ENCODE measurements at places on chromosomes 16 and 17.

DNA sequence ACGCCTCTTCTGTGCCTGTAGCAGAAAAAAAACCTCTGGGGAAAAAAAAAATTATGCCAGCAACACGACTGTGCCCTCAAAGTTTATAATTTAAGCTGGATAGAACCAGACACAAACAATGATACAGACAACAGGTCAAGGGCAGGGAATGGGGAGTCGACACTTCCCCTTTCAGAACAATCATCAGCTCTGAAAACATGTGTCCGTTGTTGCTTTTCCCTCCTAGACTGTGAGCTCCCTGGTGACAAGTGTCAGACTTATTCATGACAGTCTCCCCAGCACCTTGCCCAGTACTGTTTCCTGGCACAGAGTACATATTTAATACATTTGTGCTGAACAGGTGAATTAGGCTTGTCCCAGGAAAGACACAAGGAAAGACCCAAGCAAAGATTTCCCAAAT lies 178.3 kb downstream of the SOX9 start:
- no peak for DNase-seq

DNA sequence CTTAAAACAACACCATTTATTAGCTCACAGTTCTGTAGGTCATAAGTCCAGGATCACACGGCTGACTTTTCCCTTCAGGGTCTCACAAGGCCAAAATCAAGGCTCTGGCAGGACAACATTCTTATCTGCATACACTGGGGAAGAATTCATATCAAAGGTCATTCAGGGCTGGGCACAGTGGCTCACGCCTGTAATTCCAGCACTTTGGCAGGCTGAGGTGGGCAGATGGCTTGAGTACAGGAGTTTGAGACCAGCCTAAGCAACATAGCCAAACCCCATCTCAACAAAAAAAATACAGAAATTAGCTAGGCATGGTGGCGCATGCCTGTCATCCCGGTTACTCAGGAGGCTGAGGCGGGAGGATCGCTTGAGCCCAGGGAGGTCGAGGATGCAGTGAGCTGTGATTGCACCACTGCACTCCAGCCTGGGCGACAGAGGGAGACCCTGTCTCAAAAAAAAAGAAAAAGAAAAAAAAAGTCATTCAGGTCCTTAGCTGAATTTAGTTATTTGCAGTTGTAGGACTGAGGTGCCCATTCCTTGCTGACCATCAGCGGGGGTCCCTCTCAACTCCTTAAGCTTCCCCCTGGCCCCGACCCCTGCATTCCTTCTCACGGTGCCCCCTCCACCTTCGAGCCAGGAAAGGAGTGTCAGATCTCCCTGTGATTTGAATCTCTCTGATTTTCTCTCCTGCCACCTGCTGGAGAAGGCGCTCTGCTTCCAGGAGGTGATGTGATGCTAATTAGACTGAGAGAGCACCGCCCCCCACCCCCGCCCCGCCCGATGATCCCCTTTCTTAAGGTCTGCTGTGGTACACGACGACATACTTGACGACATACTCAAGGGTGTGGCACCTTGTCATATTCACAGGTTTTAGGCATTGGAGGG lies 91.8 kb upstream of the CLEC18A start:
- no peak for DNase-seq

- DNase-seq: no peak
Observed at GRCh38 chr17:42660692-42661345, 1.7 kb downstream of the TUBG2 start.

DNA sequence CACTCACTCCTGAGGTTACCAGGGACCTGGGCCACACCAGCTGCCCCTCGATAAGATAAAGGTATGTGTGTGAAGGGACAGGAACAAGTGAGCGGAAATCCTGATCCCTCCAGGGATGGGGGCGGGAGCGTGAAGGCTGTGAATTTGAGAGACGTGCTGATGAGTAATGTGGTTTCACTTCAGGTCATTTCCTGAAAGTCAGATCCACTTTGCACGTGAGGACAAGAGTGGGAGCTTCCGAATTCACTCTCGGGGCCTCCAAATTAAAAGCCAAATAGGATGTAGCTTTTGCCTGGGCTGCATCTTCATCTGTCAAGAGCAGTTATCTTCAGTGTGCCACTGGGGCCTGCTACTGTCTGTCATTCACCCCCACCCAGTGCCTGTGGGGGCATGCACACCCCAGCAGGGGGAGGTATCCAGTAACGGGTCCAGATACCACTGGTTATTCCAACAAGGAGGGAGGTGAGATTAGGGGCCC lies 87.4 kb upstream of the LHX1 start:
- no peak for DNase-seq

- DNase-seq: no peak
Observed at GRCh38 chr16:88617268-88618031, 20.9 kb upstream of the IL17C start.

DNA sequence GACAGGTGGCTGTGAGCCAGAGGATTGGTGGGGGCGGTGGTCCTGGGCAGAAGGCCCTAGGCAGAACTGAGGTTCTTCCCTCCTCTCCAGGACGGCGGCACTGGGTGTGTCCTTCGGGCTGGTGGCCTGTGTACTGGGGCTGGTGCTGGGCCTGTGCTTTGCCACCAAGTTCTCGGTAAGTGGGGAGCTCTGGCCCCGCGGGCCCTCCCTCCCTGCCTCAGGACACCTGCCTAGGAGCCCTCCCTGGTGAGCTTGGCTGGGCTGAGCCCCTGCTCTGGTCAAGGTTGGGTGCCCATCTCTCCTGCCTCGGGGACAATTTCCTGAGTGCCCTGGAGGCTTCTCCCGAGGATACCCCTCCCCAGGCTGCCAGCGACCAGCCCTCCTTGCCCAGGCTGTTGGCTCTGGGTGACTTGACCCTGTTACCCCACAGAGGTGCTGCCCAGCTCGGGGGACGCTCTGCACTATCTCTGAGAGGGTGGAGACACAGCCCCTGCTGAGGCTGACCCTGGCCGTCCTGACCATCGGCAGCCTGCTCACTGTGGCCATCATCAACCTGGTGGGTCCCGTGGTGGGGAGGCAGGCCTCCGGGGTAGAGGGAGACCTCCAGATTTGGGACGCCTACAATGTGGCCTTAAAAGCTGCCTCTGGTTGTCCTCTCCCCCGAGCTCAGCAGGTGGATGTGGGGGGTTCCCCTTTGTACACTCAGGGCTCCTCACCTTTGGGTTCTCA lies 42.0 kb downstream of the ADCY7 start:
- peak; percentile 44 for DNase-seq

DNA sequence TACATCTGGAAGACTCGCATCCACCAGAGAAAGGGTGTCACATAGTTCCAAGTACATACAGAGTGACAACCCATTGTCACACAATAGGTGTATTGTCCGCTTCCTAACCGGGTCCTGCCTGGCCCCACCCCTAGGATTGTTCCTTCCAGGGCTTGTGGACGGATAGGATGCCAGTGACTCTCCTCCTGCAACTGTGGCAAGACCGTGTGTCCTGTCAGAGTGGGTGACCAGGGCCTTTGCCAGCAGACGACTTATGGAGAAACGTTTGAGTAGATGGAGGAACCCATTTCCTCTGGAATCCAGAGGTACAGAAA lies 258.4 kb downstream of the CPPED1 start:
- no peak for DNase-seq

DNA sequence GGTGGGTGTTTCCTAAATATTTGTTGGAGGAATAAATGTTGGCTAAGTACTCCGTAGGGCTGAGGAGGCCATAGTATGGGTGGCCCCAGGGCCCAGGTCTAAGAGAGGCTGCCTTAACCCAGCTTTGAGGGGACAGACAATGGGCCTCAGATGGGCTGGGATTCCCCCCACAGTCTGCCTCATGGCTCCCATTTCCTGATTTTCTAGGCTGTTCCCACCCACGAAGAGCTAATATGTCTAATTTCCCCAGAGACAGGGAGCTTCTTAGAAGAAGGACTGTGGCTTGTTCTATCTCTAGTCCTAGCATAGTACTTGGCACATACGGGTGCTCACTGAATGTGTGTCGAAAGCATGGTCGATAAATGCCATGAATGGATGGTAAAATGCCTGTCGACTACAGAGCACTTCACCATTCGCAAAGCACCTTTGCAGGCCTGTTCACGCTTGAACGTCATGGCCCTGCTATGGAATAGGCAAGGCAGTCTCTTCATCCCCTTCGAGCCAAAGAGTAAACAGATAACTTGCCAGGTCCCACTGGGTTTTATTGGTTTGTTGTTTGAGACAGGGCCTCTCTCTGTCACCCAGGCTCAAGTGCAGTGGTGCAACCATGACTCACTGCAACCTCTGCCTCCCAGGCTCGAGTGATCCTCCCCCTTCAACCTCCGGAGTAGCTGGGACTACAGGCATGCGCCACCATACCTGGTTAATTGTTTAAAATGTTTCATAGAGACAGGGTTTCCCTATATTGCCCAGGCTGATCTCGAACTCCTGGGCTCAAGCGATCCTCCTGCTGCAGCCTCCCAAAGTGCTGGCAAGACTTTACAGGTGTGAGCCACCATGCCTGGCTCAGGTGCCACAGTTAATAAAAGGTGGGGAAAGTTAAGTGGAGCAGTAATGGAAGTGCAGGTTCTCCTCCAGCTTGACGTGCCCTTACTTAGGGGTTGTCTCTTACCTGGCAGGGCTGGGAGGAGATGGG lies 9.7 kb downstream of the CHAD start:
- no peak for DNase-seq

DNA sequence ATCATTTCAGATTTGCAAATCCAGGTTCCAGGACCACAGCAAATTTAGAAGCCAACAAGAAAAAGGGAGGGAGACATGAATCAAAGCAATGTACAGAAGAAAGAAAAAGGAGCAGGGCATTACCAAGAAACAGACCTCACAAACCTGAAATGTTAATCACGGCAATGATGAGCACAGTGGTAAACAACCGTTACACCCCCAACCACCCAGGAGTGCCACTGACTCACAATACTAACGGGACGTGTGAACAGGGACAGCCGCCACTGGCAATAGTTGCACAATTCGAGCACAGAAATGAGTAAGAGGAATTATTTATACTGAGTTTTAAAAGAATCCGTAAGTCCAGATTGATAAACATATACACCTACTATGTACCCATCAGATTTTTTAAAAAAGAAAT lies 13.8 kb downstream of the USP22 start:
- no peak for DNase-seq

DNA sequence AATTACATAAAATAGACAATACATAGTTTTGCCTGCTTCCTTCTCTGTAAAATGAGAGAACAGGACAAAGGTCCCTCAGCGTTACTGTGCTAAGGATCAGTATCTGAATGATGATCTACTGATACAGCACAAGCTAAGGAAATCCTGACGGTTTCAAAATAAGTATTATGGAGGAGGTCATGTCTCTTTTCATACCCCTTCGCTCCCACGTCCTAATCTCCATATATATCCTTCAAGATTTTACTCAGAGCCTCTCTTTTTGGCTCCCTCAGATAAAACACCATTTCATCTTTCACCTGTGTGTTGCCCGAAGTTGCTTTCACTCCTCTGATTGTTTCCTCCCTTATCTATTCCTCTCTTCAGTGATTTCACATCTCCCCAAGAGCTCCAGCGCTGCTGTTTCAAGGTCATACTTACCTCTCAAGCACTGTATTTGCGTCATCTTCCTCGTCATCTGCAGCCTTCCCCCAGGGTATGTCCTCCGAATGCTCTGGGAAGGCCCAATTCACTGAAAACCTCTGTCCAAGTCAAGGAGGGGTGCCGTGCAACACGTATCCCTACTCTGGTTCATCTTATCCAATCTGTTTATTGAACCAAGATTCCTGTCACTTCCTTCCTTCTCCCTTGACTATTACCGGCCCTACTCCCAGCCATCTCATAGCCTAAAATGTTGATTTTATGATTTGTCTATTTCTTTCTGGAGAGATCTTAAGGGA lies 1.2 kb upstream of the BLTP2 start:
- no peak for DNase-seq

GRCh38 chr17:78210111-78210510 lies 3.9 kb upstream of the BIRC5 start:
- DNase-seq: no peak

- DNase-seq: no peak
Observed at GRCh38 chr16:50745940-50746339, 4.1 kb downstream of the CYLD start.

GRCh38 chr17:68048996-68049395 lies 13.5 kb downstream of the KPNA2 start:
- DNase-seq: no peak

DNA sequence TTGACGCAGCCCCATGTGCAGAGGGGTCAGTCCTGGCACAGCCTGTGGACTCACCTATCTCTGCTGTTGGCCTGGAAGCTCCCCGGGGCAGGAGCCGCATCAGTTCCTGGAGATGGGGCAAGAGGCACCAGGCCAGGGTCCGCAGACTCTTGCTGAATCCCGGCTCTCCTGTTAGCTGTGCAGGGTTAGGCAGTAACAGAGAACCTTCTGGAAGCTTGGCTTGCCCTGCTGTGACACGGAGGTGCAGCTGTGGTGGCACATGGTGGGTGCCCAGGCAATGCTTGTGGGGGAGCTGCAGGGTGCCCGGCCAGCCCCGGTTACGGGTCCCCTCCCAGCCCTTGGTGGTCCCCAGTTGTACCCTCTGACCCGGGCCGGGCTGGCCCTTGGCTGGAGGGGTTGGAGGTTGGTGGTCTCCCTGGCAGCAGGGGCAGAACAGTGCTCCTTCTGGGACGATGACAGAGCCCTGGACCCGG lies 26.0 kb upstream of the ZNF469 start:
- no peak for DNase-seq

GRCh38 chr17:50354198-50354597 lies 8.3 kb downstream of the XYLT2 start:
- DNase-seq: no peak

GRCh38 chr16:4249530-4250308 lies 7.8 kb upstream of the SRL start:
- no peak for DNase-seq

DNA sequence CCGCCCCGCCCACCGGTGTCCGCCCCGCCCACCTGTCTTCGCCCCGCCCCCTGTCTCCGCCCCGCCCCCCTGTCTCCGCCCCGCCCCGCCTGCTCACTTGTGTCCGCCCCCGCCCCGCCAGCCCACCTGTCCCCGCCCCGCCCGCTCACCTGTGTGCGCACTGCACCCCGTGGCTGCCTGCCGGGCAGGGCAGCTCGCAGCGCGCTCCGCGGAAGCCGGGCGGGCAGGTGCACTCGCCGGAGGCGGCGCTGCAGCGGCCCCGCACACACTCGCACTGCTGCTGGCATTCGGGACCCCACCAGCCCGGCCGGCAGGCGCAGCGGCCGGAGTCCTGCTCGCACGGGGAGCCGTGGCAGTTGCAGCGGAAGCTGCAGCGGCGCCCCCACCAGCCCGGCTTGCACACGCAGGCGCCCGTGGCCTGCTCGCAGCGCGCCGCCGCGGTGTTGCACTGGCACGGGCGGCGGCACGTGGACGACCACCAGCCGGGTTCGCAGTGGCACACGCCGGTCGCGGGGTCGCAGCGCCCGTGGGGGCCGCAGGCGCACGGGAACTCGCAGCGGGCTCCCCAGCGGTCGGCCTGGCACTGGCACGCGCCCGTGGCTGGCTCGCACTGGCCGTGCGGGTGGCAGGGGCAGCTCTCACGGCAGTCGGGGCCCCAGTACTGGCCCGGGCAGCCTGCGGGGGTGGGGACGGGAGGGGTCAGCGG lies 2.1 kb downstream of the SCARF1 start:
- peak; percentile 74 for DNase-seq

GRCh38 chr17:47999582-47999981 lies 28.7 kb downstream of the CDK5RAP3 start:
- DNase-seq: no peak

Data from CD8-positive, alpha-beta memory T cell (primary cell).